NCI-H1048 (cell line): ENCODE measurements at places on chromosomes 2 and 18.

GRCh38 chr18:63224630-63225029, 94.9 kb downstream of the BCL2 start:
- no peak for DNase-seq

DNA sequence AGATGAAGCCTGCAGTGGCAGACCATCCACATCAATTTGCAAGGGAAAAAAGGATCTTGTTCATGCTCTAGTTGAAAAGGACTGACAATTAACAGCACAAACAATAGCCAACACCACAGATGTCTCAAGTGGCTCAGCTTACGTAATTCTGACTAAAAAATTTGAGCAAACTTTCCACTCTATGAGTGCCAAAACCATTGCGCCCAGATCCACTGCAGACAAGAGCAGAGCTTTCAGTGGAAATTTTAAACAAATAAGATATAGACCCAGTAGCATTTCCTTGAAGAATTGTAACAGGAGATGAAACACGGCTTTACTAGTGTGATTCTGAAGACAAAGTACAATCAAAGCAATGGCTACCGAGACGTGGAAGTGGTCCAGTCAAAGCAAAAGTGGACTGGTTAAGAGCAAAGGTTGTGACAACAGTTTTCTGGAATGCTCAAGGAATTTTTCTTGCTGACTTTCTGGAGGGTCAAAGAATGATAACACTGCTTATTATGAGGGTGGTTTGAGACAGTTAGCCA, 12.0 kb upstream of the ZNF396 start:
- no peak for DNase-seq

DNA sequence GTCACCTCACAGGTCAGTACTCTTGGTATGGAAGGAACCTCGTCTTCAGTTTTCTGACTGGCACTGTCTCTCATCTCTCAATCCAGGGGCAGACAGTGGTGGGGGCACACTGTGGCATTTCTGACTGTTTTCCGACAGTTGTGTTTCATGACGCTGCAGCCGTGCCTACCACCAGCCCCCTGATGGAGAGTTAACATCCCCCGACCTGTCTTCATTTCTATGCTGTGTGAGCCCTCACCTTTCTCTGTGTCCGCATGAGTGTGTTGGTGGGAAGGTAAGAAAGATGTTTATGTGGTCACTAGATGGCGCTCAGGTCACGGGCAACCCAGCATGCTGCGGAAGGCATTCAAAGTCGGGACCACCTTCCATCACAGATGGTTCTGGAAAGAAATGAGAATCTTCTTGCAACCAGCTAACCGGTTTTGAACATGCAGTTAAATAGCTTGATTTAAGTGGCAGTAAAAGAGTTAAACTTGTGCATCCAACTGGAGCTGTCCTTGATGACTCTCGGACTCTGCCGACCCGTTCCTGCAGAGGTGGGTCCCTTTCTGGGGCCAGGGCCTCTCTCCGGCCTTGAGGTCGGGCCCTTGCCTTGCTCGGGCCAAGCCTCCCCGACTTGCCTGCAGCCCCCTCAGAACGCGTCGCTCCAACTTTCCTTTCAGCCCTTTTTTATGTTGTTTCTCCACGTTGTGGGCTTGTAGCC, 92.4 kb downstream of the DYSF start:
- DNase-seq = no peak

GRCh38 chr2:190412966-190413365, 4.8 kb downstream of the MFSD6 start:
- no peak for DNase-seq

DNA sequence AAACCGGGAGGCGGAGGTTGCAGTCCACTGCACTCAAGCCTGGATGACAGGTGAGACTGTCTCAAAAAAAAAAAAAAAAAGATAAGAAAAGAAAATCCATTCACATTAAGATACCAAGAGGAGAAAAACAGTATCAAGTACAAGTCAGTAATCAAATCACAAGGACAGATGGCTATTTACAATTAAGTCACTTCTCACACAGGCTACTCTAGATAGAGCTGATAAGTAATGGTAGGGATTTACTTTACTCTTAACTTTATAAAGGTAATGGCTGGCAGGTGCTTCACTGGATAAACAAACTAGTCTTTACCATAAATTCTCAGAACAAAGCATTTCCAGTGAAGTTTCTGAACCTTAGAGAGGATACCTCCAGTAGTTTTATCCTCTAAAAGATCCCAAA, 11.5 kb downstream of the SF3B1 start:
- DNase-seq = no peak

GRCh38 chr2:199581935-199582360, 124.2 kb upstream of the SATB2 start:
- no peak for DNase-seq

GRCh38 chr2:239093542-239093941, 245.7 kb downstream of the TWIST2 start:
- DNase-seq = no peak

- no peak for DNase-seq
These were observed 423.4 kb downstream of the RND3 start for GRCh38 chr2:150063931-150064548.
